ENCODE measurements at places on chromosomes 1 and 21.

- DNase-seq: no peak
Measured at GRCh38 chr1:93965256-93965655, 56.0 kb upstream of the GCLM start.

GRCh38 chr1:71786218-71786617 lies 496.1 kb downstream of the NEGR1 start:
- DNase-seq: no peak

DNA sequence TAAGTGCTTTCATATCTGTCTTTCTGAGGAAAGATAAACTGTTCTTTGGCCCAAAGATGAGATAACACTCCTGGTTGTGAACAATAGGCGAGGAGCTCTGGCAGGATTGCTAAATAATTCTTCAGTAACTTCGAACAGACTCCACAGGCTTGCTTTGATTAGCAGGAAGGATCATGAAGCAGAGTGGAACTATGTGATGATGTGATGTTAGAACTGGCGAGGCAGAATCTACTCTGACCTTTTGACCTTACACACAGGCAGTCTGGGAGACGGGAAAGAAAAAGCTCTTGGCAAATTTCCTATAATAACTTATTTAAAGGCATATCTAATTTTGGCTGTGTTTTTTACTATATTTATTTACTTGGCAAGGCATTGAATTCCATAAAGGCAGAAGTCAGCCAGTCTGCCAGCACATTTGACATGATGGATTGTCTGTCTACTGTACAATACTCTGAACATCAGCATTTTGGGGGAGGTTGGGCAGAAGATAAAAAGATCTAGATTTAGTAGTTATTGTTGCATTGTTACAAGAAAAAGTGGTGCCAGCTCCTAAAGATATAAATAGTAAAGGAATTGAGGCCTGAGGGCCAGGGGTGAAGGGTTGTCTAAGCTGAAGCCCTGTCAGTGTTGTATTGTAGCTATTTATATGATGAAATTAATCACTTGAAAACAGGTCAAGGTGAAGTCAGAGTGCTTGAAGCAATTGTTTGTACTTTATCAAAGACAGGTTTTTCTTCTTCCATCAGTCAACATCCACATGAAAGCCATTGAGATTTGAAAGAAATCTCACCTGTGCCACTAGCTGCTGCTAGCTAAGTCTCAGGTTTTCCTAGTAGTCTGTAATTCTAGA lies 708.8 kb downstream of the LTN1 start:
- no peak for DNase-seq

DNA sequence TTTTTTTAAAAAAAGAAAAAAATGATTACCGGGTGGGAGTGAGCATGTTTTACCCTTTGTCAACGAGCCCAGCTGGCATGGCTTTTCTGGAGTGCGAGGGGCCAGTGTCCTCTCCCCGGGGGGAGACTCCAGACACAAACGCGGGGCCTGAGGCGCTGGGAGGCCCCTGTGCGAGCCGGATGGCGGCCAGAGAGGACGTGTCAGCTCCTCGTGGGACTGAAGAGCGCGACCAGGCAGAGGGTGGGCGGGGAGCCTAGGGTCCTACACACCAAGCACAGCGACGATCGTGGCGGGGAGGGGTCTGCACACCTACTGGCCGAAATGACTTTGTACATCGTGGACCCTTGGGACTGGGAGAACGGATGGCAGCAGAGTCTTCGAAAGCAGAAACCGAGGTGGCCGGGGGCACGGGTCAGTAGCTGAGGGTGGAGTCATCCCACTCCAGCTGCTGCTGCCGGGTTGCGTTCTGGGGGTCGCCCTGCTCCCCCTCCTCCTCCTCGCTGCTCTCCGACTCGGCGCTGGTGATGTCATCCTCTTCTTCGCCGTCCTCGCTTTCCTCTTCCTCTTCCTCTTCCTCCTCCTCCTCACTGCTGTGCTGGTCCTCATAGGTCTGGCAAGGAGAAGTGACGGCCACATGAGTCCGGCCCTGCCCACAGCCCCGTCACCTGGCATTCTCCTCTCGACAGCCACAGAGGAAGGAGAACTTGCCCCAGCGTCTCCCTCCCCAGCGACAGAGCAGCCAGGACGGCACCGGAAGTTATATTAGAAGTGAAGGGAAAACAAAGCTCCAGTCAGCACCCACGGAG lies 78.8 kb downstream of the PIK3CD start:
- no peak for DNase-seq

GRCh38 chr21:44785620-44786335 lies 15.8 kb downstream of the UBE2G2 start:
- no peak for DNase-seq

- DNase-seq: no peak
Measured at GRCh38 chr1:226733304-226733703, 5.8 kb downstream of the ITPKB start.

GRCh38 chr1:89044970-89045721 lies 19.9 kb downstream of the GBP1 start:
- no peak for DNase-seq

GRCh38 chr1:203090421-203091198 lies 4.8 kb upstream of the MYOG start:
- DNase-seq: no peak

DNA sequence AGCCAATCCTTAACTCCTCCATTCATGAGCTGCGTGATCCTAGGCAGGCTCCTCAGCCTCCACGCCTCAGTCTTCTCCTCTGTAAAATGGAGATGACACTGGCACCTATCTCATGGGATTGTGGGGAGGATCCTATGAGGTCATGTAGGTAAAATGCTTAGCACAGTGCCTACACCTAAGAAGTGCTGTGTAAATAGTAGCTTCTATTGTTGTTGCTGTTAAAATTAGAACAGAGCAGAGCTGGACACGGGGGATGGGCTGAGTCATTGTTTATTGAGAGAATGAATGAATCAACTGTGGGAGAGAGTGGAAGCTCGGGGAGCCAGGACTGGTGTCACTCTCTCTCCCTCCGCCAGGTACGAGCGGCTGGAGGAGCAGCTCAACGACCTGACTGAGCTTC lies 43.0 kb downstream of the TMCC2 start:
- no peak for DNase-seq

DNA sequence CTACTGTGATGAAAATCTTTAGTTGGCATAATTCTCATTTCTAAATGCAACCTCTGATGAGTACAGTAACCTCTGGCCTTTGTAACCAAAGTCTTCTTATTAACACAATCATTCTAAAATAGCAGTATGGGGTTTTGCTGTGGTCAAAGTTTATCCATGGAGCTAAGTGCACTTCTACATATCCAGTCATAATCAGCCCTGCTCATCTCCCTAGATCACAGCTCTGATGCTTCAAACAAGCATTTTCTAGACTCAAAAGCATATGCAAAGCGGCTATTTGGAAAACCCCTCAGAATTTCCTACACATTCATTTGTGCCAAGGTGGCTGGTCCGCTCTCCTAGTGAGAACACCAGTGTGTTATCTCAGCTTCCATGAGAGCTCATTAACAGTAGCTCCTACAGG lies 418.6 kb downstream of the MRPL39 start:
- no peak for DNase-seq

GRCh38 chr1:208202333-208202995 lies 41.7 kb downstream of the PLXNA2 start:
- no peak for DNase-seq

DNA sequence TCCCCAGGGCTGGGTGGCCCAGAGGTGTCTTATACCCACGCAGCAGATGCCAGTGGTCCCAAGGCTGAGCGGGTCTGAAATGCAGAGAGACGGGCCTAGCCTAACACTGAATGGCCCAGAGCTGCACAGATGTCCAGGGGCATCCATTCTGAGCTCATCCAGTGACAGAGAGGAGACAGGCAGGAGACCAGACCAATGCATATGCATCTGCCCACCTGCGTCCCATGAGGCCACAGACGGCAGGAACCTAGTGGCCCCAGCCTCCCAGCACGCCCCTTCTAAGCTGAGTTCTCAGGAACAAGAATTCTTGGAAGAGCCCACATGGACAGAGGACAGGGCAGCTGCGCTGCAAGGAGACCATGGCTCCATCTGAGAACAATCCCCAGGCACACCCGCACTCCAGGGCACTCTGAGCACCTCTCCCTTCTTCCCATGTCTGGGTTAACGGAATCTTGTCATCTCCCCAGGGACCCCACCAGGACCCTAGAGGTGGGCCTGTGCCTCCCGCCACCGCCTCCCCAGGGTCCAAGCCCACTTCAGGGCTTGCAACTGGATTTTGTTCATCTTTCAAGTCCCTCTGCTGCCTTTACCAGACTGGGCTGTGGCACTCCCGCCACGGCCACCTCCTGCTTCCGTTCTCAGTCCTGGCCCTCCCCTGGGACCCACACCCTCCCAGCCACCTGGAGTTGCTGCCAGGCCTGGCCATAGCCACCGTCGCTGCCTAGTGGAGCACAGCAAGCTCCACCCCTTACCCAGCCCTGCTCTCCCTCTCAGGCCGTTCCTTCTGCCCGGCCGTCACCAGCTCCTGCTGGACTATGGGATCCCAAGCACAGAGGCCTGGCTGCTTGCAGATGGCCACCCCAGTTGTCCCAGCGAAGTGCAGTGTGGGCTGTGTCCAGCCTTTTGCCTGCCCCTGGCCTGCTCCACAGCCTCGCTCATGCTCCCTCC lies 3.3 kb downstream of the WNT3A start:
- DNase-seq: no peak

DNA sequence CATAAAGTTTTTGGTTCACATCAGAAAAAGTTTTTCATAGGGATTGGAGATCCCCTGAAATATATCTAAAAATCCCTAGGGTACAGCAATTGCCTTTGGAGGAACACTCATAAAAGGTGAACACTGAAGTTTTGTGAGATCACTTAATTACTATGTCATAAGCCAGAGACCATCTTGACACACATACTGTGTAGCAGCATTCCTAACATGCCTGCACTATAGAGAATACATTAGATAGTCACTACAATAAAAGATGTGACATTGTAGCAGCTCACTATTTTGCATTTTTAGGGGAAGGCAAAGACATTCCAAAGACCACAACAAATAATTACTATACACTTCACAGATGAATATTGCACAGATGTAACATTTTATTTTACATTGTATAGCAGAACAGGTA lies 779.9 kb downstream of the KCNT2 start:
- DNase-seq: no peak

DNA sequence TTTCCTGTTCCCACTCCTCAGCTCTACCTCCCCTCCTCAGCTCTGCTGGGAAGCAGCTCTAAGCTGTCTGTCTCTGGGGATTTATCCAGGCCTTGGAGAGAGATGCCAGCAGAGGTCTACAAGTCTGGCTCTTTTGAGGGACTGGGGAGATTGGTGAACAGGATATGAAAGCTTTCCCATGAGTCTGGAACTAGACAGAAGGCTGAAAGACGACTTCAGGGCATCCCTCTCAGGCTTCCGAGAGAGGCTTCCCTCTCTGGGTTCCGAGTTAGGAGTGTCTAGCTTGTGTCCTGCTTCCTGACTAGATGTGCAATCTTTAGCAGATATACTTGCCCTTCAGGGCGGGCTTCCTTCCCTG lies 733 bp downstream of the TMEM35B start:
- no peak for DNase-seq

GRCh38 chr1:242201090-242201489 lies 202.2 kb upstream of the MAP1LC3C start:
- no peak for DNase-seq

- no peak for DNase-seq
Measured at GRCh38 chr1:203768256-203768655, 3.3 kb downstream of the LAX1 start.

DNA sequence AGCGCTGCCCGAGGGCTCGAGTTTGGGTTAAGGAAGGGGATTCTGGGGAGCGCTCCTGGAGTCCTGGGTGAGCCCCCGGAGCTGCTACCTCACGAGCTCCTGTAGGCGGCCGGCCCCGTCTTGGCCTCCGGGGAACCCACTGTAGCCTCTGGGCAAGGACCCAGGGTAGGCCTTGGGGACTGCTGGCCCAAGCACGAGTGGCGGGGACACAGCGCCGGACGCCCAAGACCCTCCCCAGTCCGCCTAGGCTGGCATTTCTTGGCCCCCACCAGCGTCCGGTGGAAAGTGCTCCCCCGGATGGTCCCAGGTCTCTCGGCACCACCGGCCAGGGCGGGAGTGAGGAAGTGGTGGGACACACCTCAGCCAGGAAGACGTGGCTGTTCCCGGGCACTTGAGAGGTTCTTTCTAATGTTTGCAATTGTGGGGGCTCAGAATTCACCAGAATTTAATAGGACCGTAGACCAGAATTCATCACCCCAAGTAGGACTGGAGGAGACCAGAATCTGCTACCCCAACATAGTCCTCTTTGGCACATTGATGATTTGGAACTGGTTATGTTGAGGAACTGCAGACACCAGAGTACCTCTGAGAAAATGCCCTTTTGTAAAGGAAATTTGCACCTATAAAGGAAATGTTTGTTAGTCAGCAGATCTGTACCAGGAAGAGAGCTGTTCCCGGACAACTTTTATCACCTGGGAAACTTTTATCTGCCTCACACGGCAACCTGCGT lies 622 bp upstream of the TMPRSS2 start:
- DNase-seq: no peak

DNA sequence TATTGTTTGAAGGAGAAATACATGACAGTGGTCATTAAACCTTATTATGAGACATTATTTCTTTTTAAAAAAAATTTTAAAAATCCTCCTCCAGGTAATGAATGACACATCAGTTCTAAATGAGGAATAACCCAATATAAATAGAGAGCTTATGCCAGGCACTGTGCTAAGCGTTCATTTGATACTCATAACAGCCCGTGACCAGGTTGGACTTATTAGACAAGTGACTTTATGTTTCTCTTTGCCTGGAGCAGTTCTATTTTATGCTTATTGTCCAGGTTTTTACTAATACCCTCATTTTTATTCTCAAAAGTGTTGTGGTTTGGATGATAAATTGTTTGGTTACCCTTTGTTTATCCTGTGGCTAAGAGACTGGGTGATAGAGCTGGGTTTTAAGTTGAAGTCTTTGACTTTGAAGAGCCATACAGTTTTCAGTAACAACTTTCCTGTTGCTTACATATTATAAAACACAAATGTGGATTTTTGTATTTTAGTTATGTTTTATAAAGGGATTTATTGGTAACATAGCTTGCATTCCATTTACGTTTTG lies 84.2 kb downstream of the RABGAP1L start:
- no peak for DNase-seq

DNA sequence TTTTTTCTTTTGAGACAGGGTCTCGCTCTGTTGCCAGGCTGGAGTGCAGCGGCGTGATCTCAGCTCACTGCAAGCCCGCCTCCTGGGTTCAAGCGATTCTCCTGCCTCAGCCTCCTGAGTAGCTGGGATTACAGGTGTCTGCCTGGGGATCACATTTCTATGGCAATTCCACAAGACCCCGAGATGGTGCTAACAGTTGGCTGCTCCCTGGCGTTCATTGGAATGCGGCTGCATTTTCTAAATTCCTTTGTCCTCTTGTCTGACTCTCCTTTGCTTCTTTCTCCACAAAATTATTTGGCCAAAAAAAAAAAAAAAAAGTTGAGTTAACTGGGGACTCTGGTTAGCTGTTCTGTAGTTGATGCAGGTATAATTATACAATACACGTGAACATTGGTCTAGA lies 176.4 kb downstream of the ETS2 start:
- no peak for DNase-seq

DNA sequence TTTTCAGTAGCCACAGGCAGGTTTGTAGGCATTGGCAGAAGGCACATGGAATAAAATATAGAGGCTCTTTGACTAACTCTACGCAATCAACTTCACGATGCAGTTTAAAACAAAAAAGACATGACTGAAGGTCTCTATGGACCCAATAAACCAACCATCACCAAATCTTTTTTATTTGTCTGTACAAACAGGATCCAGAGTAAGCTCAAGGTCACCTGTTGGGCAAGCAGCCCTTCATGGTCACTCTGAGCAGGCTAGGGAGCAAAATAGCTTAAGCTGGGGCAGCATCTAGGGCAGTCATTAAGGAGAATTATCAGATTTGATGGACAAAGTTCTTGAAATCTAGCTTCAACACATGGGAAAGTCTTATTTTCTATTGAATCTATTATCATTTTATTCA lies 26.8 kb upstream of the PROX1 start:
- no peak for DNase-seq

- DNase-seq: no peak
Measured at GRCh38 chr1:185250063-185250462, 67.0 kb downstream of the IVNS1ABP start.

Measured in CD4-positive, alpha-beta T cell treated with Interleukin-6 at 100 ng/mL for 8 hours (primary cell).